T-helper 2 cell treated with Interferon-gamma antibody and Interleukin-4, amounts not matched to agents 5 μg/mL and 100 μg/mL, for 36 hours (primary cell): ENCODE measurements at places on chromosomes 6 and 20.

- no peak for DNase-seq
Observed at GRCh38 chr20:10728873-10729670, 55.3 kb upstream of the JAG1 start.

DNA sequence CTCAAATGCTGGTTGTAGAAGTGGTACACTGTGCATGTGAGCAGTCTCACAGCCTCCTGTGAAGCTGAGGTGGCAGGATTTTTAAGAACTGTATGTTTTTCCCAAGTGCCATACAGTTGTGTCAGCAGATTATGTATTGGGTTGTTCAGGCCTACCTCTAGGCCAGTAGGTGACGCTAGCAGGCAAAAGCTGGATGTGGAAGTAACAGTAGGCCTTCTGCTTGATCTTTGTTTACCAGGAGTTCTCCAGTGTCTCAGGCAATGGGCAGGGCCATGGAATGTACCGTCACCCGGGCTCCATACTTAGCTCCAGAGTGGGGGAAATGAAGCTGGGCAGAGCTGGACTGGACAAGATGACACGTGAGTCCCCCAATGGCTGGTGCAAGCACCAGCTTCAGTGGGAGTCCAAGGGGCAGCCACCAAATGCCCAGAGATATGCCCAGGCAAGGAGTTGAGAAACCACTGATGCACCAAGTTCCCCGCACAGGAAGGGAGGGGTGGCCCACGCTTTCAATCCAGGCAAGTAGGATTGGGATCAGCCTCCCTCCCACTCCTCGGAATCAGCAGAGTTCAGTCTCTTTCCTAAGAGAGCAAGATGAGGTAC is 289.7 kb downstream of the HTR1B start:
- DNase-seq = no peak

GRCh38 chr20:33105316-33105924 is 26.0 kb downstream of the BPIFB4 start:
- no peak for DNase-seq

- DNase-seq = no peak
Observed at GRCh38 chr6:111597291-111598086, 8.2 kb downstream of the TRAF3IP2 start.

DNA sequence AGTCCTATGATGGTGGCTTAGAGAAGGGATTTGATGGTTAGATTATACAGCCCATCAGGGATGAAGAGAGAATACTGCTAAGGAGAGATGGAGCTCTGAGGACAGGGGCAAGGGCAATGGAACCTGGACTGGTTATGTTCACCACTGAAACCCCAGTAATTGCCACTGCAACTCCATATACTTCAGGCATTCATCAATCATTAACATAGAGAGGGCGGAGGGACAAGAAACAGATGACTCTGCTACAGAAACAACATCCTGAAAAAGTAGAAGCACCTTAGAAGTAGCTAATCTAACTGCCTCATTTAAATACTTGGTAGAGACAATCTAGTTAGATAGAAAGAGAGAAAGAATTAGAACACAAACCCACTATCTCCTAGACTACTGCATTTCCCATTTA is 89.8 kb downstream of the MDN1 start:
- no peak for DNase-seq

DNA sequence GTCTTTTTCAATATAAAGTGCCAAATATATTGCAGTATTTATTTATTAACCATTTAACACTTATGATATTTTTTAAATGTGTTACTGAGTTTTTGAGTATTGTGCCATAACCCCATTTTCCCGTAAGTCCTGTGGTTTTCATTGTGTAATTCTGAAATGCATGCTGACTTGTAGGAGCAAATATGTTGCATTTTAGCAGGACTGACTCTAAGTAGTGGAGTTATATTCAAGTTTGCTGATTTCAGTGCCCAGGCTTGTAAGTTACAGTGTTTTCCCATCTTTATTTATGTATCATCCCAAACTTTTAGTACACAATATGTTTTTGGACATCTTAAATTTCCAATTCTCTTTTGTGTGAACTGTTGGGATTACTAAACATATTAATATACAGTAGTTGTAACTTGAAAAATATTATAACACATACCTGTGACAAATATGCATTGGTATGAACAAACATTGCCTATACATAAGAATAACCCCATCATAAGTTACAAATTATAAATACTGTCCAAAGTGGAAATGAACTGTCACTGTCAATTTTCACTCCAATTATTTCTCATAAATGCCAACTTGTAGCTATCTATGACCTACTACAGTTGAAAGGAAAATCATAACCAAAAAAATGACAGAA is 179.3 kb upstream of the RUNX2 start:
- no peak for DNase-seq

DNA sequence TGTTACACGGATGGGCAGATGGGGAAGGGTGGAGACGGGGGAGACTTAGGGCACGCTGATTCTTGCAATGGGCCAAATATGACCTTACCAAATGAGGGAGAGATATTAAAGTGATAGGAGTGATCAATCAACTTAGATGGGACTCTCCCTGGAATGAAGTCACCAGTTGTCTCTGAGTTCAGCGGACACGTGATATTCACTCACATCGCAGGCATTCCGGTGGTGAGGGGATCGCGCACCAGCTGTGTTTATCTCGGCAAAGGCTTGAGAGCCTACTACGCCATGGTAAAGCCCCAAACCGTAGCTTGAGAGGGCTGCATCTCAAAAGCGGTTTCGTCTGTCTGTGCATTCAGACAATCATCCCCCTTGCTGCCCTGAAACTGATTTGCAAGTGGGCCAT is 5.5 kb downstream of the BMP7 start:
- DNase-seq = no peak

- DNase-seq = no peak
Observed at GRCh38 chr6:37256692-37257319, 766 bp upstream of the TBC1D22B start.

DNA sequence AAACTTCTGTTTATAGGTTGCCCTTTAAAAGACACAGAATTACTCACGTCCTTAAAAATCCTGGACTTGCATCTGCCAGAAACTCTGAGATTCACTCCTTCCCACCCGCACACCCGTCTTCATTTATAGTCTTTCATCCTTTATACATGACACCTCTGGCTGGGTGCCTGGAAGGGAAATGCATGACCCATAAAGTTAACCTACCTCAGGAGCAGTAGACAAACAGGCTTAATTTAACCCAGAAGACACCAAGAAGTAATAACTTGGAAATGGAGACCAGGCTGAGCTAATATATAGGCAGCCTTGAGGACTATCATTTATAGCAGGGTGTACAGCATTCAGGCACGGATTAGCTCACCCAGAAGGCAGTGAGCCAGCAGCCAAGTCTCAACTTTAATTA is 429.0 kb upstream of the NRSN1 start:
- DNase-seq = no peak

DNA sequence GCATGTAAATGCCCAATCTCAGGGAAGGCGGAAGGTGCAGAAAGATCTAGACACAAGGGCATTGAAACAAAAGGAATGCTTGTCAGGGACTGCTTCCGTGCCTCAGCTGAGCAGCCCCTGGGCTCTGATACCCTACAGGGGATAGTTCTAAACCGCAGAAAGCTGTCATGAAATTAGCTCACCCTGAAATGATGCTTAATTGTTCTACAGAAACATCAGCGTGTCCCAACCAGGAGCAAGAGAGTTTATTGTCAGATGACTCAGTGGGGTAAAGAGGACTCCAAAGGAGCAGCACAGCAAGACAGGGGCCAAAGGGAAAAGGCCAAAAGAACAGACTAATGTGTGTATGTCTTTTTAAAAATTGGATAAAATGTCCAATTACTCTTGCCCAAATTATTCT is 258.4 kb upstream of the JARID2 start:
- DNase-seq = no peak

DNA sequence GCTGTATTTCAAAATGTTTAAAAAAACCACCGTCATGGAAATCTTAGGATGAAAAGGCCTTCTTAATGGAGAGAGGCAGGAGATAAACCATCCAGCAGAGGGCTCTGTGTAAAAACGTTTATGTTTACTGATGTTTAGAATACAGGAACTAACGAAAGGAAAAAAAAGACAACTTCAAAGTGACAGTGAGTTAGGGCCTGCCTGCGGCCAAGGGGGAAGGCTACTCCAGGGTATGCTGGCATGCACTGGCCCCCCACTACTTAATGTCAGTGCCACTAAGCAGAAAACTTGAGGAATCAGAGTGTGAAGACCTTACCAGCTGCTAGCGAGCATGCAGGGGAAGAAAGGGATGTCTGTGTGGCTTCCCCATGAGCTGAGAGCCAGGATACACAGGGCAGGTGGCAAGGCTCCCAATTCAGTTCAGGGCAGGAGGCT is 47.7 kb downstream of the AKAP7 start:
- no peak for DNase-seq

DNA sequence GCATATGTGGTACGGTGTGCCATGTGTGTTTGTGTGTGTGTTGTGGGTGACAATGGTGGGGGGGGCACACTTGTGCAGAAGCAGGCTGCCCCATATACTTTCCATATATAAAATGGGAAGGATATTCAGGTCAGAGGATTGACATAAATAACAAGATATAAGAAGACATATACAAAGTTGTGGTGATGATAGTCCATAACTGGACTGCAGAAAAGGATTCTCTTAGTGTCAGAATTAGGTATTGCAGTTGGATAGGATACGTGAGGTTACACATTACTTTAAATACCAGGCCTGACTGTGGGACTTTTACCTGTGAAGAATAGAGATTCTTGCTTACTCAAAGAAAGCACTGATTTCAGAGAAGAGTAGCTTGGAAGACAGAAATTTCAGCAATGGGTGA is 1260.3 kb downstream of the EPHA7 start:
- DNase-seq = no peak

- DNase-seq = no peak
Observed at GRCh38 chr6:45838996-45839395, 176.7 kb downstream of the CLIC5 start.

DNA sequence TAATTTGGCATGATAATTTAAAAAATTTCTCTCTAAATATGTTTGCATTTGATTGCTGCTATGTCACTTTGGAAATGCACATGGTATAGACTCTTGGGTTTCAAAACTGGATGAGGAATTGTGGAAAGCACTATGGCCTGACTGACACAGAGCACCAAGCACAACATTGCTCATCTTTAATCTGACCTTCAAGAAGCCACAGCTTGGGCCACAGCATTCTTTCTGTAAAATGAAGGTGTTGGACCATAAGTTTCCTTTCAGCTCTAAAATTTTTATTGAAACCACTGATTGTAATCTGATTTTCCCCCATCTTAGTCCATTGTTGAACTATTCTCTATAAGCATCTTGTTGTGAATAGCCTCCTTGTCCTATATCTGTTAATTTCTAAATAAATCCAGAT is 41.0 kb downstream of the QKI start:
- no peak for DNase-seq

- DNase-seq = no peak
Observed at GRCh38 chr6:2852921-2853322, 11.3 kb upstream of the SERPINB1 start.

- DNase-seq = no peak
Observed at GRCh38 chr6:22468256-22468965, 101.0 kb upstream of the HDGFL1 start.

- no peak for DNase-seq
Observed at GRCh38 chr20:48164566-48165400, 379.5 kb upstream of the SULF2 start.

GRCh38 chr6:138520463-138520862 is 21.2 kb upstream of the NHSL1 start:
- no peak for DNase-seq

DNA sequence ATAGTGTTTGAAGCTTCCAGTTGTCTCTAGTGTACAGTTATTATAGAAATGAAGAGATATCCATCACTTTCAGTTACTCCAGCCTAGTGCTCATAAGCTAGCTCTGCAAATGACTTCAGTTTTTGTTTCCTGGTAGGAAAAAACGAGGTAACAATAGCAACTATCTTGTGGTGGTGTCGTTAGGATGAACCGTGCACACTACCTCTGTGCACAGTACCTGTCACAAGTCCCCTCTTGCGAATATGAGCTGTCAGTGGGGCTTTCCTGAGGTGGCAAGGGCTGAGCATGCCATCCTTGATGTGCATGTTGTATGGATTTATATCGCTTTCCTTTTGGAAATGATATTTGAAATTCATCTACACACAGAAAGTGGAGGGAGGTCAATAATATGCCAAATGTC is 151.8 kb downstream of the ARID1B start:
- DNase-seq = peak; percentile 35

DNA sequence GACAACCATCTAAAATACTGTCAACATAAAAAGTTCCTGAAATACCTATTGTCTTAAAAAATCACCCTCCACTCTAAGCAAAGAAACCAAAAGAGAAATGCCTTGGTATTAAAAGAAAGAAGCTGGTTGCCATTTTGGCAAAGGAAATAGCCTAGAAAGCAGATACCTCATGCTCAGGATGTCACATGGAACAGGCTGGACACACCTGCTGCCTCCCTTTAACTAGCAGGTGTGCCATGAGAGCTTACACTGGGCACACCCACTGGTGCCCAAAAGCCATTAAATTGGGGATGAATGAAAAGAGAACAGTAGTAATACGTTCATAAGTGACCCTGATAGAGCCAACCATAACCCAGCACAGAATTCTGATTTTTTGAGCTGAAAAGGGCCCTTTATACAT is 1.5 kb downstream of the SLC23A2 start:
- DNase-seq = no peak

GRCh38 chr6:38178584-38178886 is 359.0 kb downstream of the ZFAND3 start:
- DNase-seq = no peak

DNA sequence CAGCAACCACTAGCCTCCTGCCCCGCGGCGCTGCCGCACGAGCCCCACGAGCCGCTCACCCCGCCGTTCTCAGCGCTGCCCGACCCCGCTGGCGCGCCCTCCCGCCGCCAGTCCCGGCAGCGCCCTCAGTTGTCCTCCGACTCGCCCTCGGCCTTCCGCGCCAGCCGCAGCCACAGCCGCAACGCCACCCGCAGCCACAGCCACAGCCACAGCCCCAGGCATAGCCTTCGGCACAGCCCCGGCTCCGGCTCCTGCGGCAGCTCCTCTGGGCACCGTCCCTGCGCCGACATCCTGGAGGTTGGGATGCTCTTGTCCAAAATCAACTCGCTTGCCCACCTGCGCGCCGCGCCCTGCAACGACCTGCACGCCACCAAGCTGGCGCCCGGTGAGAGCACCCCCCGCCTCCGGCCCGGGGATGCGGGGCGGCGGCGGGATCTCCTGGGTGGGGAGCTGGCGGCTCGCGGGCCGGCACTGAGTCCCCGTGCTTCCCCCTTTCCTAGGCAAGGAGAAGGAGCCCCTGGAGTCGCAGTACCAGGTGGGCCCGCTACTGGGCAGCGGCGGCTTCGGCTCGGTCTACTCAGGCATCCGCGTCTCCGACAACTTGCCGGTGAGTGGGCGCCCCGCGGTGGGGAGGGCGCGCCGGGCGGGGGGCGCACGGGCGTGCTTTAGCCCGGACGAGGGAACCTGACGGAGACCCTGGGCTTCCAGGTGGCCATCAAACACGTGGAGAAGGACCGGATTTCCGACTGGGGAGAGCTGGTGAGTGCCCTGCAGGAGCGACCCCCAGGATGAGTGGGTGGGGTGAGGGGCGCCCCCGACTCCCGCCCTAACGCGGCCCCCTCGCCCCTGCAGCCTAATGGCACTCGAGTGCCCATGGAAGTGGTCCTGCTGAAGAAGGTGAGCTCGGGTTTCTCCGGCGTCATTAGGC is 585 bp downstream of the PIM1 start:
- peak; percentile 48 for DNase-seq
